ENCODE measurements at places on chromosomes 4 and X.

DNA sequence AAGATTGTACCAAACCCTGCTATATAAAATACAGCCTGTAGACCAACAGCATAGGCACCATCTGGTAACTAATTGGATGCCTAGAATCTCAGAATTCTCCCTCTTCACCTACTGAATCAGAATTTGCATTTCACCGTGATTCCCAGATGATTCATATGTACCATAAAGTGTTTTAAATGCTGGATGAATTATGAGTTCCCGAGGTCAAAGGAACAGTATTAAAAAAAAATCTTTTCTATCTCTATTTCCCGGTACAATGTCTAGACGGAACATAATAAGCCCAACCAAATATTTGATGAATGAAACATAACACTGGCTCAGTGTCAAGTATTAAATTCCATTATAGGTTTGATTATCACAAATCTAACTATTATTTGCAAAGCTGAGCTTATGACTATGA lies 280.0 kb downstream of the ANKRD50 start:
- no peak for DNase-seq

DNA sequence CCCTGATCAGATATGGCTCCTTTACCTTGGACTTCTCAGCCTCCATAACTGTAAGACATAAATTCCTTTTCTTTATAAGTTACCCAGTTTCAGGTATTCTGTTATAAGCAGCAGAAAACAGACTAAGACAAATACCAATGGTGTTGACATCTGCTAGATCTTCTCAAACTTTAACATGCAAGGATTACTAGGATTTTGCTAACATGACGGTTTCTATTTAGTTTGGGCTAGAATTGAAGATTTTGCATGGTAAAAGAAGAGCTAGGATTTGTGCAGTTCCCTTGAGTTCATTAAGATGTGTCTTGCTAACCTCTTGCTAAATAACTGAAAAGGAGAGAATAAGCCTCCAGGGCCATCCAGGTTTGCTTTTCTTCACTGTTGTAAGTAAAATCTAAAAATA lies 5.3 kb upstream of the COPS4 start:
- no peak for DNase-seq

DNA sequence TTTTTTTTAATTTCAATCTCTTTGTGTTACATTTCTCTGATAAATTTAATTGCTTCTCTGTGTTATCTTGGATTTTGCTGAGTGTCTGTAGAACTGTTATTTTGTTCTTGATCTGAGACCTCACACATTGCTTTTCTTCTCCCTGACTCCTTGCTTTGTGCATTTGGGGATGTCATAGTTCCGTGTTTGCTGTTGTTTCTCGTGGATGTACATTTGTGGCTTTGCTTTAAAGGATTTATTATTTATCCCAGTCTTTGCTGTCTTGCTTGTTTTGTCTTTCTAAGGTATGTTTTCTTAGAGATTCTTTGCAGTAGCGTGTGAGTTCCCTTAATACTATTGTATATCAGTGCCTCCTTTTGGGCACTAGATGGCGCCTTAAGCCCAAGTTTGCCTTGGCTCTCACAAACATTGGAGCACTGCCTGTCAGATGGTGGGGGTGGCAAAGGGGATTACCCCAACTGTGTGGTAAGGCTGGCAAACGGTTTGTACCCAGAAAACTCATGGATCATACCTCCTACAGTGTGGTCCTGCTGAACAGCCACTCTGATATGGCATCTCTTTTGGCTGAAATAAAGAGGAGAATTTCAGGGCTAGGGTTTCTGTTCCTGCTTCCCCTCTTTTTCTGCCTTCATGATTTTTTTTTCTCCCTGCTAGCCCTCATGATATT lies 96.4 kb downstream of the PGRMC2 start:
- peak; percentile 43 for DNase-seq

DNA sequence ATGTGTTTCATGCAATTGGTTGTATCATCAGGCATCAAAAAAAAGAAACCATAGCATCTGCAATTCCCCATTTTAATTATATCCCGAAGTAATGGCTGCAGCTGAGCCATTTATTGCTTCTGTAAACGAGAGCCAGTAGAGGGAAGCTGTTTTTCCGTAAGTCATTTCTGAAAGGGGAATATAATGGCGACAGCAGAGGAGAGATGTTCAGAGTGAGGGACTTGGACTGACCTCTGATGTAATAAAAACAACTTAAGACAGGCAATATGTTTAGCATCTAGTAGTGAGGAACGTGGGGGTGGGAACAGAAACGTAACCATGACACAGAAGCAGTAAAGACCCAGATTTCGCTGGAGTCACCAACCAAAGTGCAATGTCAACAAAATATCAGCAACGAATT lies 31.5 kb upstream of the NAA11 start:
- DNase-seq = no peak

GRCh38 chr4:108397850-108398249 lies 222.5 kb upstream of the RPL34 start:
- no peak for DNase-seq

GRCh38 chrX:70183091-70183490 lies 5.8 kb downstream of the DGAT2L6 start:
- DNase-seq = no peak

- DNase-seq = no peak
These were observed 26.3 kb downstream of the ARSD start for GRCh38 chrX:2902841-2903240.

DNA sequence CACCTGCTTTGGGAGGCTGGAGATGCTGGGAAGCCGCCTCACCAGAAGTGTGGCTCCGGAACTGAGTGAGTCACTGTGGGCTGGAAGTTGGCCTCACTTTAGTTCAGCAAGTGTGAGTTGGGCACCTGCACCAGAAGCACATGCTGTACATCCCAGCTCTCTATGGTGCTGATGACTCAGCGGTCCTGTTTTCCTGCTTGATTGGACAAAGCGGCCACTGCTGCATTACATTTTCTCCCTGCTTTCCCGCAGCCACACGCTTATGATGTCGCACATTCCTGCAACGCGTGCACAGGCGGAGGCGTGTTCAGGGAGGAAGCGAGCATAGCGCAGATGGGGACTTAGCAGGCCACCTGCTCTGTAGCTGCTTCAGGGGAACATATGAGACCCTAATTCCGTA lies 26.7 kb upstream of the CLDN34 start:
- no peak for DNase-seq

GRCh38 chrX:51459125-51459524 lies 37.3 kb downstream of the NUDT11 start:
- no peak for DNase-seq

- DNase-seq = no peak
These were observed 204.8 kb downstream of the LDB2 start for GRCh38 chr4:16693641-16694040.

DNA sequence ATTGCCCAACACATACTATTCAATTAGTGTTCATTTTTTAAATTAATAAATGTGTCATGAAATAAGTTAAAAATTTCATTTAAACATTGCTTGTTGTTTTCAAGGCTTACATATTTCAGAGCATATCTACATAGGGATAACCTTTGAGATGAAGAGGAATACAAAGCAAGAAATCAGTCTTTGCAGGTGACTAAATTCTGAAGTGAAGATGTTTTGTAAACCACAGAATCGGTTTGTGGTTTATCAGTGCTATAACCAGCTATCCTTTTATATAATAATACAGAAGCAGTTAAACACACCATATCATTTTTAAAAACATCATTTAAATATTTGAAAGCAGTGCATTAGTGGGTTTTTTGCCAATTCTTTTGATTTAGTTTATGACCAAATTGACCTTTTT lies 26.9 kb downstream of the FAM241A start:
- DNase-seq = no peak

Data from urinary bladder (tissue), 4 donors.